ENCODE measurements at places on chromosomes 3 and 15. TPM values are rescaled to one million over a fixed set of nuclear protein-coding genes. Genes with fewer than 3 reads are reported as not detected.

EHHADH gene
- total RNA-seq, result 27.9 TPM

SLC51A gene
- 0.98 TPM for total RNA-seq

TEX55 gene
- not detected for total RNA-seq

OR5K2 gene
- not detected for total RNA-seq

NPAP1 gene
- total RNA-seq, result 0.19 TPM

C2CD4A gene
- 5.3 TPM for total RNA-seq

DNA sequence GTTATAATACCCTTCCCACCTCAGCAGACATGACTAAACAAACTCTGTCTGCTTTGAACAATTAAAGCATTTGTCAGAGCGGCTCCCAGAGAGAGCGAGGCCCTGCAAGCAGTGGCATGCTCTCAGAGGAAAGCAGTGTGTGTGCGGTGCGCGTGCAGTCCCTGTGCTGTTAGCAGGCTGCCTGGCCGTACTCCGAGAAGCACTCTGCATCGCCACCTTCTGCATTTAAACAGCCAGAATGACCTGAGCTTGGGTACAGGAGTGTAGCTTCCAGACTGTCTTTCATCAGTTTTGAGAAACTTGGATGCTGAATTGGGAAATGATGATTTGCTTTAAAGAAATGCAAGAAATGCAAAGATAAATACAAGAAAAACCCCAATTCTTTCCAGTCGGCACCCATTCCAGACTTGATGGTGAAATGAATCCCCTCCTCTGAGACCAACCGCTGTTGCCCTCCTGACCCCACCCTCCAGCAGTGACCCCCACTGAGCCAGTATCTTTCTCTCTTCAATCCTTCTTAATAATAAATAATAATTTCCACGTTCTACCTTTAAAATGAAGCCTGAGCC, 113.5 kb downstream of the VGLL4 start:
- H3K36me3 ChIP-seq, result no peaks in the 10 kb centered on the region
- peaks cover 8% of the 10 kb centered on the region for H3K4me1 ChIP-seq
- peak; percentile 81 for DNase-seq
- H3K27me3 ChIP-seq, result no peaks in the 10 kb centered on the region
- no peak overlapping the region for H3K27ac ChIP-seq

- no peak overlapping the region for H3K4me3 ChIP-seq
- no peaks in the 10 kb centered on the region for H3K27me3 ChIP-seq
- no peaks in the 10 kb centered on the region for H3K36me3 ChIP-seq
- H3K4me1 ChIP-seq, result no peaks in the 10 kb centered on the region
Observed at GRCh38 chr3:114557791-114558190, 264.0 kb downstream of the TIGIT start.

- H3K27me3 ChIP-seq, result no peaks in the 10 kb centered on the region
- peaks cover 6% of the 10 kb centered on the region for H3K36me3 ChIP-seq
- no peaks in the 10 kb centered on the region for H3K4me1 ChIP-seq
- DNase-seq, result no peak
- no peak overlapping the region for H3K27ac ChIP-seq
Observed at GRCh38 chr15:70048198-70048565, 49.5 kb downstream of the TLE3 start.

GRCh38 chr15:90178468-90179435, 22.4 kb upstream of the SEMA4B start:
- no peaks in the 10 kb centered on the region for H3K36me3 ChIP-seq
- H3K4me1 ChIP-seq, result no peaks in the 10 kb centered on the region
- DNase-seq, result no peak
- H3K4me3 ChIP-seq, result no peak overlapping the region

- H3K36me3 ChIP-seq, result no peaks in the 10 kb centered on the region
- H3K4me3 ChIP-seq, result no peak overlapping the region
- H3K27me3 ChIP-seq, result no peaks in the 10 kb centered on the region
- DNase-seq, result no peak
Observed at GRCh38 chr3:24548278-24548677, 53.6 kb upstream of the THRB start.

GRCh38 chr15:64755427-64755940, 19.9 kb downstream of the RBPMS2 start:
- H3K27ac ChIP-seq, result no peak overlapping the region
- no peaks in the 10 kb centered on the region for H3K27me3 ChIP-seq
- no peak for DNase-seq
- no peaks in the 10 kb centered on the region for H3K36me3 ChIP-seq
- H3K4me1 ChIP-seq, result peaks cover 2% of the 10 kb centered on the region
- H3K4me3 ChIP-seq, result no peak overlapping the region

DNA sequence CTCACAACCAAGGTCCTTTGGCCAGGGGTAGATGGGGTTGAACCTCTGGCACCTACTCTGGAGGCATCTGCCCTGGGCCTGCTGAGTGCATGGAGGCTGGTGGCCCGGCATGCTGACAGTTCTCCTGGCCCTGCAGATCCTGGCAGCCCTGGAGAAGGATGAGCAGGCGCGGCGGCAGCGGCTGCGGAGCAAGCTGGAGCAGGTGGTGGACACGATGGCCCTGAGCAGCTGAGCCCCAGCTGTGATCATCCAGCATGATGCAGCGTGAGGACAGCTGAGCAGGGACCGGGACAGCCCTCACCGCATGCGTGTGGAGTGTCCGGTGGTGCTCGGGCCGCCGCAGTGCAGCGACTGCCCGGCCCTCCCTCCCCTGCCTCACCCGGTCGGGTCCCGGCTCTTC, 50.9 kb downstream of the PLXNA1 start:
- H3K27me3 ChIP-seq, result no peaks in the 10 kb centered on the region
- peaks cover 8% of the 10 kb centered on the region for H3K4me1 ChIP-seq
- no peak overlapping the region for H3K4me3 ChIP-seq
- no peak for DNase-seq
- no peaks in the 10 kb centered on the region for H3K36me3 ChIP-seq
- H3K27ac ChIP-seq, result no peak overlapping the region

DNA sequence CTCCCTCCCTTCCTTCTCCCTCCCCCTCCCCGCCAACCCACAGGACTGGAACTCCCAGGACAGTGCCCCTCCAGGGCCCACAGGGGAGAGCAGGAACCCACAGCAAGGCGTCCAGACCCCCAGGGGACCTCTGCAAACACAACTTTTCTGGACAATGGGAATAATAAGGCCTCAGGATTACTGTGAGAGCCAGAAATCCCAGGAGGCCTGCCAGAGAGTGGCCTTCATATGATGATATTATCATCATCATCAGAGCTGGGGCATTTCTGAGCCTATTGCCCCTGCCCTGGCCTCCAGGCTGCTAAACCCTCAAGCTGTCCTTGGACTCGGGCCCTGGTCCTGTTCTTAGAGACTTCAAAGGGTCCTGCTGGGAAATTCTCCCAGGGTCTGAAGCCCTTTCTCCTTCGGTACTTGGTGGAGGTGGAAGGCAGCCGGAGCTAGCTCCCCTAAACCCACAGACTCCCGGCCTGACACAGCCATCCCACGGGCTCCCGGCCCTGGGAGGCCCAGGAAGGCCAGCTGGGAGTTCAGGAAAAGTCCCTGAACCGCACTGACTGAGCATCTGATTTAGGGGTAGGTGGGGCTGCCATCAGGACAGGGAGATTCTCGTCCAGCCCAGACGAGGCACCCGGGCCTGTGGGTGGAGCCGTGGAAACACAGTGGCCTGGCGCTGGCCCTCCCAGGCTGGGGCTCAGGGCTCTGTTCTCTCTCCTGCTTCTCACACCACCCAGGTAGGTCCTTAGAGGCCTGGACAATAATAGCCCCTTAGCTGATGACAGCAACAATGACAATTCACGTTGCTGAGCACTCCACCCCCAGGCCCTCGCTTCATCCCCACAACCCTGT, 4.9 kb downstream of the CALML4 start:
- H3K4me3 ChIP-seq, result no peak overlapping the region
- no peaks in the 10 kb centered on the region for H3K4me1 ChIP-seq
- no peaks in the 10 kb centered on the region for H3K27me3 ChIP-seq
- no peak overlapping the region for H3K27ac ChIP-seq
- DNase-seq, result no peak

GRCh38 chr3:59856934-59857460, 807.2 kb upstream of the CFAP20DC start:
- H3K4me3 ChIP-seq, result peak overlapping the region; percentile 42
- no peaks in the 10 kb centered on the region for H3K36me3 ChIP-seq
- no peaks in the 10 kb centered on the region for H3K4me1 ChIP-seq

- peaks cover 7% of the 10 kb centered on the region for H3K4me1 ChIP-seq
- no peaks in the 10 kb centered on the region for H3K36me3 ChIP-seq
- no peaks in the 10 kb centered on the region for H3K27me3 ChIP-seq
- peak overlapping the region; percentile 69 for H3K27ac ChIP-seq
Observed at GRCh38 chr3:23202203-23202920, 765 bp upstream of the UBE2E2 start.

GRCh38 chr3:43183456-43183855, 77.6 kb upstream of the POMGNT2 start:
- H3K27me3 ChIP-seq, result no peaks in the 10 kb centered on the region
- H3K4me1 ChIP-seq, result peaks cover 25% of the 10 kb centered on the region
- no peak overlapping the region for H3K4me3 ChIP-seq
- no peaks in the 10 kb centered on the region for H3K36me3 ChIP-seq
- DNase-seq, result no peak

GRCh38 chr3:37259291-37259690, 84.9 kb upstream of the LRRFIP2 start:
- no peaks in the 10 kb centered on the region for H3K4me1 ChIP-seq
- no peaks in the 10 kb centered on the region for H3K27me3 ChIP-seq
- H3K27ac ChIP-seq, result no peak overlapping the region
- H3K4me3 ChIP-seq, result no peak overlapping the region

- no peaks in the 10 kb centered on the region for H3K36me3 ChIP-seq
- H3K4me3 ChIP-seq, result no peak overlapping the region
- no peaks in the 10 kb centered on the region for H3K27me3 ChIP-seq
- DNase-seq, result no peak
Observed at GRCh38 chr3:52507359-52507758, 12.2 kb downstream of the STAB1 start.

- H3K27ac ChIP-seq, result no peak overlapping the region
- no peaks in the 10 kb centered on the region for H3K36me3 ChIP-seq
- DNase-seq, result no peak
- H3K27me3 ChIP-seq, result no peaks in the 10 kb centered on the region
- no peaks in the 10 kb centered on the region for H3K4me1 ChIP-seq
- H3K4me3 ChIP-seq, result no peak overlapping the region
Observed at GRCh38 chr3:32948625-32949445, 2.6 kb upstream of the CCR4 start.

DNA sequence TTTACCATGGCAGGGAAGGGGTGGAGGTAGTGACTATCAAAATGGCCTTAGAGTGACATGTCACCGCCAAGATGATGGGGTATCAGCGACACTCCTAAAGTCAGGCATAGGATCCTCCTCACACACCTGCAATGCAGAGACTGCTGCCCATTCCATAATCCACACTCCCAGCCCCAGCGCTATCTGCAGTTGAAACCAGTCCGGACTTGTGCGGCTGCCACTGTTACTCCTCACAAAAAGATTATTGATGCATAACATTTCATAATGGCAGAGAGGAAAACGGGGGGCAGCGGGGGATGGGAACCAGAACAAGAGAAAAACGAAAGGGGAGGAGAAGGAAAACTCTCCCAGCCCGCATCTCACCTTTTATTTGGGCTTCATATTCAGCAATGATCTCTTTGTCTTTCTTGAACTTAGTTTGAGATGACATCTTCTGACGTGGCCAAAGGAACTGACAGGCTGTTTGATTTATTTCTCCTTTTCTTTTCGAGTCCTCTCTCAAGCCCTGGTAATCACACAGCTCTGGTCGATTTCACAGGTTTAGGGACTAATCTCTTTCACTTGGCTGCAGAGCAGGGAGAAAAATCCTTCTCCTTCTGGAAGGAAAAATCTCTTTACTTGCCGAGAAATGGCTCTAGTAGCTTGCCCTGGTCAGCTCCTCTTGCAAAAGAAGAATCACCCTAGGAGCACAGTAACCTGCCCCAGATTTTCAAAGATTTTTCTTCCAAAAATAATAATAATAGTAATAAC, 749 bp downstream of the SRGAP3 start:
- peak overlapping the region; percentile 0 for H3K27ac ChIP-seq
- peaks cover 6% of the 10 kb centered on the region for H3K4me1 ChIP-seq
- H3K4me3 ChIP-seq, result peak overlapping the region; percentile 73
- H3K27me3 ChIP-seq, result no peaks in the 10 kb centered on the region

DNA sequence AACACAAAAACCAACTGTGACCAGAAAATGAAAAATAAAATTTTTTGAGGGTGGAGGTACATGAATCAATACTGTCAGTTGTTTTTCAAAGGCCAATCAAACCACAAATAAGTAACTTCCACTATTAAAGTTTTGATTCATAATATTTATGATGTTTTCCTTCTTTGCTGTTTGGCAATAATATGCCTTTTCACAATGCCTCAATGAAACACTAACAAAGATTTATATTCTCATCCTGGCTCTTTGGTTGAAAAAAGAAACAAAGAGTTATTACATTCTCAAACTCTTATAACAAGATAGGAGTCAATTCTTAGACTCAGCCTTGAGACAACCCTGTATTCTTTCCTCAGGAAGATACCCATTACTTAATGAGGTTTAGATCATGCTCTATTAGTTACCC, 63.1 kb downstream of the C3orf70 start:
- no peaks in the 10 kb centered on the region for H3K4me1 ChIP-seq
- no peaks in the 10 kb centered on the region for H3K36me3 ChIP-seq
- no peak overlapping the region for H3K4me3 ChIP-seq
- no peaks in the 10 kb centered on the region for H3K27me3 ChIP-seq

- DNase-seq, result no peak
- peak overlapping the region; percentile 11 for H3K4me3 ChIP-seq
- H3K27ac ChIP-seq, result no peak overlapping the region
- H3K4me1 ChIP-seq, result no peaks in the 10 kb centered on the region
Observed at GRCh38 chr3:12719541-12719940, 39.5 kb downstream of the TMEM40 start.

- no peaks in the 10 kb centered on the region for H3K27me3 ChIP-seq
- H3K4me1 ChIP-seq, result no peaks in the 10 kb centered on the region
- no peak overlapping the region for H3K4me3 ChIP-seq
- H3K27ac ChIP-seq, result no peak overlapping the region
- H3K36me3 ChIP-seq, result no peaks in the 10 kb centered on the region
- no peak for DNase-seq
Observed at GRCh38 chr3:126487151-126487771, 11.6 kb upstream of the ZXDC start.

- H3K4me3 ChIP-seq, result no peak overlapping the region
- H3K27me3 ChIP-seq, result no peaks in the 10 kb centered on the region
- no peak overlapping the region for H3K27ac ChIP-seq
- no peaks in the 10 kb centered on the region for H3K36me3 ChIP-seq
- H3K4me1 ChIP-seq, result no peaks in the 10 kb centered on the region
Observed at GRCh38 chr15:69910514-69910913, 187.2 kb downstream of the TLE3 start.

DNA sequence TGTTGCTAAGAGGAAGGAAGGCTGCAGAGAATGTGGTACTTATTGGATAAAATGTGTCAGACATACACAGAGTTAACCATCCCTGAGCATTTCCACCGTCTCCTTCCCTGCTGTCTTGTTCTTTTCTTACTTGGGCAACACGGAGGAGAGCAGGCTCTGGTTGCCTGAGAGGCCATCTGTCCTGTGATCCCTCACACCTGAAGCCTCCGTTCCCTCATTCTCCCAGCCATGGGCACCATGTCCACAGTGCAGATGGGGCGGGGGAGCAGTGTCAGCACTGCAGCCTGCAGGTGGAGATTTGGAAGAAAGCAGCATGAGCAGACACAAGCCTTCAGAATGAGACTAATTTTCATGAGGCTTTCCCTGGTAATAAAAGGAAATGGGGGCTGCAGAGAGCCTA, 133.7 kb downstream of the CHCHD6 start:
- no peaks in the 10 kb centered on the region for H3K27me3 ChIP-seq
- no peak overlapping the region for H3K27ac ChIP-seq
- H3K4me1 ChIP-seq, result no peaks in the 10 kb centered on the region
- no peak for DNase-seq
- H3K36me3 ChIP-seq, result no peaks in the 10 kb centered on the region
- H3K4me3 ChIP-seq, result no peak overlapping the region
